ENCODE measurements at places on chromosomes 1 and 21. TPM values are rescaled to one million over a fixed set of nuclear protein-coding genes. Genes with fewer than 3 reads are reported as not detected.

RGS4 gene
- polyA plus RNA-seq: 170 TPM

DNA sequence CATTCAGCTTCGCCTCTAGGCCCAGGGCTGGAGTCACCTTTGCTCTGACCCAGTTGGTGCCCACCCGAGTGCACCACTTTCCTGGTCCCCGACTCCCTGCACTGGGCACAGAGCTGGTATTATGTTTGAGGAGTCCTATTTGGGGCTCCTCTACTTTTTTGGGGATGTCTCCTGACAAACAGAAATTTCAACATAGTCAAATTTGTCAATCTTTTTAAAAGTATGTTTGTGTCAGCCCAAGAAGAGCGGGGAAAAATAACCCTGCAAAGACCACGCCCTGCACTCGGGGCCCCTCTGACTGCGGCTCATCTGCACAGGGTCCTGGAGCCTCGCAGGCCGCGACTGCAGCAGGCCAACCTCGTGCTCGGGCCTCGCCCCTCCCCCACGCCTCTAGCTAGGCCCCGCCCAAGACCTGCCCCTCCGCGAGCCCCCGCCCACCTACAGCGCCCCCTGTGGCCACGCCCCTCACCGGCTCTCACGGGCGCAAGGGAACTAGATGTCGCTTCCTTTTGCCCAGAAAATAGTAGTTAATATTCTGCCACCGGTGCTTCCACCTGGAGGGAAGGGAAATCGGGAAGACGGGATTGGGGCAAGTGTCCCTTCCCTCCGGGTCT is 11.4 kb downstream of the FAM229A start:
- DNase-seq: peak; percentile 77

GRCh38 chr1:100883963-100884362 is 10.7 kb downstream of the EXTL2 start:
- peak; percentile 67 for DNase-seq

DNA sequence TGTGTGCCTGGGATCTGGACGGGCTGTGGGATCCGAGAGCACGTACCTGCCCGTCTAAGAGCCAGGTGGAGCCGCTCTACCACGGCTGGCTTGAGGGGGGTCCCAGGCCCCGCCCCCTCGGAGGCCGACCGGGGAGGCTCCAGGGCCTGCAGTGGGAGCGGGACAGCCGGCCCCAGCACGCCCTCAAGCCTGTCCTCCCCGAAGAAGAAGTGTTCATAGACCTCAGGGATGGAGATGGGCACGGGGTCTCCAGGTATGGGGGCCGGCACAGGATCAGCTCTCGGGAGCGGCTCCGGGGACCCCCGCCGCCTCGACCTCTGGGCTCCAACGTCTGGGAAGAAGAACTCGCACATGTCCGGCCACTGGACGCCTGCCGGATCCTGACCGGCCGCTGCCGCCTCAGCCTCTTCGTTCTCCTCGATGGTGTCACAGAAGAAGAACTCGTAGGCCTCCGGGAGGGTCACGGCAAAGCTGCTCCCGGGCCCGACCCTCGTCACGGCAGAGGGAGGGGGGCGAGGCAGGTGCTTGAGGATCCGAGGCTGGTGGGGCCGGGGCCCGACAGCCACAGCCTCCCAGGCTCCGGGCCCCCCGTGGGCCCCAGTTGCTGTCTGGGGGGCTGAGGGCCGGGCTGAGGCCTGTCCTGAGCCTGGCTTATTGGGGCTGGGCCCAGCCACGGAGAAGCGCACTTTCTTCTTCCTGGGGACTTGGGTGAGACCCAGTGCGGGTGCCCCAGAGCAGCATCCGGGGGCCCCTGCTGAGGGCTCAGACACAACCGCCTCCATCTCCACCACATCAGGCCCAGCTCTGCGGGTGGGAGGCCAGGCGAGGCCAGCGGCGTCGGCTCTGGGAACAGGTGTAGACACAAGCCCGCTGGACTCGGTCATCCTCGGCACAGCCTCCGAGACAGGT is 2.8 kb downstream of the PERM1 start:
- no peak for DNase-seq

DNA sequence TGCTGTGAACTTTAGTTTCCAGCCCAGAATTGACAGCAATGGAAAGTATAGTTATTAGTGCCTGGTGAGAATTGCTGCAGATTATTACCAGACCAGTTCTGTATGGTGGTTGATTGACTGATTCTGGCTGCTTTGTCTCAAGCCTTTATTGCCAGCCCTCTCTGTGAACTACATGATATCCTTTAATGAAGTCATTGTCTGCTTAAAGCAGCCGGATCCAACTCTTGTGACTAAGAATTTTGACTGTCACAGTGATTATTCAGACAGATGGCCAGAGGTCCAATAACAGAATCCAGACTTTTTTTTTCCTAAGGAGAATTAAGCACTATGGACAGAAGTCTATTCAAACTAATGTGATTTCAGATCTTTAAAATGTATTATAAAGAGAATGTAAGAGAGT is 1548.6 kb upstream of the B3GALT2 start:
- DNase-seq: no peak

Measured in fibroblast of lung (primary cell).